Caco-2 (cell line): ENCODE measurements at places on chromosomes 5 and 9. TPM values are rescaled to one million over a fixed set of nuclear protein-coding genes. Genes with fewer than 3 reads are reported as not detected.

Gene DDX4
- 0.26 TPM in 1 of 2 replicates, not detected in the other for total RNA-seq

Gene NUTM2F
- not detected in 2 replicates for total RNA-seq

Gene FSD1L
- total RNA-seq, result 4.7 and 5.7 TPM in 2 replicates

Gene SLC6A19
- total RNA-seq, result 0.29 and 0.32 TPM in 2 replicates

Gene PCDHGA8
- total RNA-seq, result 0.14 and 0.18 TPM in 2 replicates

Gene NRARP
- 22.1 and 24.7 TPM in 2 replicates for total RNA-seq

Gene ARHGEF39
- 31.4 and 32.8 TPM in 2 replicates for total RNA-seq

Gene SPINK5
- 2.2 and 4.2 TPM in 2 replicates for total RNA-seq

Gene S100Z
- 0.66 TPM in 1 of 2 replicates, not detected in the other for total RNA-seq

Gene SERF1B
- 38.1 and 38.5 TPM in 2 replicates for total RNA-seq

Gene ALDOB
- total RNA-seq, result 0.18 TPM in 1 of 2 replicates, not detected in the other

Gene ZNF367
- 9.3 and 10.0 TPM in 2 replicates for total RNA-seq

Gene PCDHA1
- total RNA-seq, result 0.07 TPM in 1 of 2 replicates, not detected in the other

Gene FOXD4L3
- total RNA-seq, result 0.23 TPM in 1 of 2 replicates, not detected in the other

Gene CHSY3
- 0.32 and 0.46 TPM in 2 replicates for total RNA-seq

Gene CTXN3
- not detected in 2 replicates for total RNA-seq

Gene C9
- 0.39 and 0.41 TPM in 2 replicates for total RNA-seq

Gene OR13F1
- not detected in 2 replicates for total RNA-seq

Gene PFN3
- not detected in 2 replicates for total RNA-seq

Gene PTGDS
- total RNA-seq, result not detected in 2 replicates

Gene PCDHGA7
- total RNA-seq, result 0.09 and 0.43 TPM in 2 replicates
